ENCODE measurements at places on chromosomes 11 and 22.

GRCh38 chr11:123460012-123460700 is 30.1 kb downstream of the GRAMD1B start:
- DNase-seq: no peak

GRCh38 chr11:73509188-73509587 is 88.7 kb downstream of the FAM168A start:
- DNase-seq: no peak

DNA sequence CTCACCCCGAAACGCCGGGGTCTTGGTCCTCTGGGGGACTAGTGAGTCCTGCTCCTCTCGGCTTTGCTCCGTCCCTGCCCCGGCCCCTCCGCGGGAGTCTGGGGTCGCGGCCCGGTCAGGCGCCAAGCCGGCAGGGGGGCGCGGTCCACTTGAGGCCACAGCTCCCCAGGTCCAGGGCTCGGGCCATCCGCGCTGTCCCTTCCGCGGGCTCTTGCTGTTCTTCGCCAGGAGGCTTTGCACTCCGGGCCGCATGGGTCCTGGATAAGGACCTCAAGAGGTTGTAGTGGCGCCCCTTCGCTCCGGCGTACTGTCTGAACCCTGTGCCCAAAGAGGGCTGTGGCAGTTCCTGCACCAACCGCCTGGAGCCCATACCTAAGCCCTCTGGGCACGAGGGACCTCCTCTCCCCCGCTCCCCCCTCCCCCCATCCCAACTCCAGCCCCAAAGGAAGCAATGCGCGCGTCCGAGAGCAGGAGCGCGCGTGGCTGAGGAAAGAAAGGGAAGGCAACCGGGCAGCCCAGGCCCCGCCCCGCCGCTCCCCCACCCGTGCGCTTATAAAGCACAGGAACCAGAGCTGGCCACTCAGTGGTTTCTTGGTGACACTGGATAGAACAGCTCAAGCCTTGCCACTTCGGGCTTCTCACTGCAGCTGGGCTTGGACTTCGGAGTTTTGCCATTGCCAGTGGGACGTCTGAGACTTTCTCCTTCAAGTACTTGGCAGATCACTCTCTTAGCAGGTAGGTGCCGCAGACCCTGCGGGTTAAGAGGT is at the start of gene ADM:
Gene ADM (plus strand): TSS at position 579 of the 767 bp plus-strand sequence. CDS start 628 bp downstream, outside the sequence.
- DNase-seq: peak; percentile 82

- no peak for DNase-seq
These were observed 71.1 kb upstream of the WNT7B start for GRCh38 chr22:46047841-46048595.

- no peak for DNase-seq
These were observed 540 bp downstream of the ADM start for GRCh38 chr11:10305262-10305963.

GRCh38 chr11:61491736-61492395 is 16.7 kb upstream of the LRRC10B start:
- DNase-seq: no peak

GRCh38 chr22:27668828-27669797 is 132.4 kb downstream of the MN1 start:
- peak; percentile 99 for DNase-seq

GRCh38 chr22:31574055-31574670 is 77.8 kb downstream of the SFI1 start:
- DNase-seq: no peak

GRCh38 chr11:68373189-68373814 is 60.9 kb downstream of the LRP5 start:
- DNase-seq: no peak

DNA sequence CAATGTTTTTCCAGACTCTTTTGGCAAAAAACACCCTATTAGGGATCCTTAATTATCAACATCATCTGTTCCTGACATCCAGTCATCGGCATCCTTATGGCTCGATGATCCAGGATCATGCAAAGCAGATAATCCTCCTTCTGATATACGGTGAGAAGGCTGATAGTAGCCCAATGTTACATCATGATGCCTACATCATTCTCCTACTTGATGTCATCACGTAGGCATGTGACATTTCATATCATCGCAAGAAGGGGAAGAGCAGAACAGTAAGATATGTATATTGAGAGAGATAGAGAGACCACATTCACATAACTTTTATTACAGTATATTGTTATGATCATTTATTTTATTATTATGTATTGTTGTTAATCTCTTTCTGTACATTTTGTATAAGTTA is 168.6 kb downstream of the ADAMTS15 start:
- no peak for DNase-seq

GRCh38 chr11:17209939-17210245 is 2.1 kb upstream of the PIK3C2A start:
- no peak for DNase-seq

DNA sequence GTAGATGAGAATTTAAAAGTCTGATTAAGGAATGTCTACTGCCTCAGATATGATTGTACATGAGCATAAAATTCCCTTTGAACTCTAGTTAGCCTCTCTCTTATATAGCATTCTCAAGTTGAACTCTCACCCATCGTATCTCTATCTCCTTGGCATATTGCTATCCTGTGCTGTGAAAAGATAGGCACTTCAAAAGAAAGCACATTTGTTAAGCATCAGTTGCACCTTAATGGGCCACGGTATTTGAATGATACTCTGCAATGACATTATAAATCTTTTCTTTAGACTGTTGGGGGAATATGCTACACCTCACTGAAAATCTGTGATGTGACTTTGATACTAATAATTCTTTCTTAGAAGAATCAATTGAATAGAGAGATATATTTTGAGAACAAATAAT is 570.7 kb downstream of the JRKL start:
- no peak for DNase-seq

- no peak for DNase-seq
These were observed 708.9 kb upstream of the CCDC179 start for GRCh38 chr11:23569134-23569533.

GRCh38 chr11:69094111-69094914 is 45.6 kb downstream of the TPCN2 start:
- no peak for DNase-seq

GRCh38 chr11:41779401-41779960 is 320.0 kb upstream of the LRRC4C start:
- DNase-seq: no peak

- no peak for DNase-seq
These were observed 6.6 kb upstream of the NLRP10 start for GRCh38 chr11:7971846-7972245.

All from urothelium cell line (cell line).